ENCODE measurements at places on chromosomes 7 and 10.

- DNase-seq, result no peak
Observed at GRCh38 chr10:123062726-123063125, 53.9 kb downstream of the ACADSB start.

DNA sequence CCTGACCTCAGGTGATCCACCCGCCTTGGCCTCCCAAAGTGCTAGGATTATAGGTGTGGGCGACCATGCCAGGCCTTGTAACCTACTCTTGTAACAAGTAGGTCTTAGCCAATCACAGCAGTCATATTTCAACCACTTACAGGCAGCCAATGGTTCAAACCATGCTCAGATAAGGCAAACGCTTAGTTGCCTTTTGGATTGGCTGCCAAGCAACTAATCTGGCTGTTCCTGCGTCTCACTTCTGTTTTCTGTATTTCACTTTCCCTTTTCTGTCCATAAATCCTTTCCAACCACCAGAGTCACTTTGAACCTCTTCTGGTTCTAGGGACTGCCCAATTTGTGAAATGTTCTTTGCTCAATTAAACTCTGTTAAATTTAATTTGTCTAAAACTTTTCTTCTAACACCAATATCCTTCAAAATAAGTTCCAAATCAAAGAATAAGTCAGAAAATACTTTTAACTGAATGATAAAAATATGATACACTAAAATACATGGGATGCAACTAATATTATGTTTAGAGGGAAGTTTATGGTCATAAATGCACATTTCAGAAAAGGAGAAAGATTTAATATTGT, 19.1 kb upstream of the PRF1 start:
- no peak for DNase-seq

DNA sequence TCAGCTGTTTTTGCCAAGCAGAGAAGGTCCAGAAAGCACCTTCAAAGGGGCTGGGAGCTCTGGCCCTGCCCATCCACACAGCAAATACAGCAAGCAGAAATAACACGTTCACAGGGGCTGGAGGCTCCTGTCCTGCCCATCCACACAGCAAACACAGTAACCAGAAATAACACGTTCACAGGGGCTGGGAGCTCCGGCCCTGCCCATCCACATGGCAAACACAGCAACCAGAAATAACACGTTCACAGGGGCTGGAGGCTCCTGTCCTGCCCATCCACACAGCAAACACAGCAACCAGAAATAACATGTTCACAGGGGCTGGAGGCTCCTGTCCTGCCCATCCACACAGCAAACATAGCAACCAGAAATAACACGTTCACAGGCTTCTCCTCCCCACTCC, 558.1 kb downstream of the PTPRN2 start:
- peak; percentile 36 for DNase-seq

DNA sequence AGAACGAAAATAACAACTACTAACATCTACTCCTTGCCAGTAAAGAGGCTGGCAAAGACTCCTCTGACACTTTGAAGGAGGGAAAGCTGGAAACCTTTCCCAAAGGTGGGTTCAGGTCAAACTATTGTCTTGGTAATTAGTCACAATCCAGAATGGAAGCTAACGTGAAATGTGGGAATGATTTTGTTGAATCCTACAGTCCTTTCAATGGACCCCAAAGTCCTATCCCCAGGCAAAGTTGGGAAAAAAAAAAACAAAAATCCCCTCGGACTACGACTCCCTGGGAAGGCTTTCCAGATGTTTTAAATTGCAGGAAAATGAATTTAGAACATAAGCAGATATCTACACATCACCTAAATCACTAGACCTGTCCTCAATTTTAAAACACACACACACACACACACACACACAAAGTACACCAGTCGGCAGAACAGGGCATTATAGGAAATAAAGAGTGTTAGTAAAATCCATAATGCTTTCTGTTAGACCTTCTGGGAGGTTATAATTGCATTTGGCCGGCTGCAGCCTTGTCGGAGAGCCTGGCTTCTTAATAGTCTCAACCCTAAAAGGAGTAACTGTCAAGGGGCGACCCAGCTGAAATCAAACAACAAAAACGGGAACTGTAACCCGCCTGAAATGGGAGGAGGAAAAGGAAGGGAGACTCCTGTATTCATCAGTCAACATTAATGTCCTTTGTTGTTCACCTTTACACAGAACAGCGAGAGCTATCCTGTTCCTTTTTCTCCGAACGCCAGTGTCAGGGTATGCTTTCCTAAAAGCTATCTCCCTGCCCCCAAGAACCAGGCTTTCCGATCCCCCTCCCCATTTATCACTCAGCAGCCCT, 1.5 kb downstream of the DOCK4 start:
- no peak for DNase-seq

- no peak for DNase-seq
Observed at GRCh38 chr10:13608246-13608853, 21.6 kb downstream of the PRPF18 start.

DNA sequence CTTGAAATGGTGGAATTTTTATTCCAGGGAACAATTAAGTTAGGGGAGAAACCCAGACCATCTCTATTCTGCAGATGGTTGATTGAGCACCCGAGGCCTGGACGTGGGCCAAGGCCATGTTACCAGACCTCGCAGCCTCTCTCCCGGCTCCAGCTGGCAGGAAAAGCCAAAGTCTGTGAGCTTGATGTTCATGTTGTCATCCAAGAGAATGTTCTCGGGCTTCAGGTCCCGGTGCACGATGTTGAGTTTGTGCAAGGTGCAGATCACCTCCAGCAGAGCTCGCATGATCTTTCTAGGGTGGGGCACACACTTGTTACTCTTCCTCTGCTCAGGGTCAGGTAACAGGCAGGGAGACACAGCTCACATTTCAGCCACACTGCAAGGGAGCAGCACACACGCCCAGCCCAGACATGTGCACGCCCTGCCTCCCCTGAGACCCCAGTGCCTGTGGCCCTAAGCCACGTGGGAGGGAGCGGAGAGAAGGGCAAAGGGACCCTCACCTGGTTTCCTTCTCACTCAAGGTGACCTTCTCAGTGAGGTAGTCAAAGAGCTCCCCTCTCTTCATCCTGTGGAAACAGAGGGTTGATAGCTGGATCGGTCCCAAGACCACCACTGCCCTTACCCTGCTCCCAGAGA, 9.5 kb downstream of the PHKG1 start:
- no peak for DNase-seq

Measured in type B pancreatic cell (in vitro differentiated cells).